ENCODE measurements at places on chromosomes 7 and 10.

DNA sequence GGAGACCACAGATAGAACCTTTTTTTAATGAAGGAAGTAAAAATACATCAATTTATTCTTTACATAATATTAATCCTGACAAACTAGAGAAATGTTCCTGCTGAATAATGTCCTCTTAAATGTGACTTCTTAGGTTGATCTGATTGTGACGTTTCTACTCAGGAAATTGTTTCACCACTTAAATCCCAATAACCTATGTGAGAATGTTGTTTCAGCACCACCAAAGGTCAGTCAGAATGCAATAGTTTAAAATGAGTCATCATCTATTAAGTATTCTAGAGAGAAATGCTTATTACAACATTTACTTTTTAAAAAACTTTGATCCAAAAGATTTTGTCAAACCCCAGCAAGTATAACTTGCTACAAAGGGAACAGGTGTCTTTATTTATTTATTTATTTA lies 155.4 kb upstream of the CACNA2D1 start:
- no peak for DNase-seq

GRCh38 chr7:26944501-26945358 lies 80.3 kb upstream of the SKAP2 start:
- DNase-seq = no peak

- DNase-seq = peak; percentile 17
These were observed 1.7 kb upstream of the PAX2 start for GRCh38 chr10:100743626-100744135.

DNA sequence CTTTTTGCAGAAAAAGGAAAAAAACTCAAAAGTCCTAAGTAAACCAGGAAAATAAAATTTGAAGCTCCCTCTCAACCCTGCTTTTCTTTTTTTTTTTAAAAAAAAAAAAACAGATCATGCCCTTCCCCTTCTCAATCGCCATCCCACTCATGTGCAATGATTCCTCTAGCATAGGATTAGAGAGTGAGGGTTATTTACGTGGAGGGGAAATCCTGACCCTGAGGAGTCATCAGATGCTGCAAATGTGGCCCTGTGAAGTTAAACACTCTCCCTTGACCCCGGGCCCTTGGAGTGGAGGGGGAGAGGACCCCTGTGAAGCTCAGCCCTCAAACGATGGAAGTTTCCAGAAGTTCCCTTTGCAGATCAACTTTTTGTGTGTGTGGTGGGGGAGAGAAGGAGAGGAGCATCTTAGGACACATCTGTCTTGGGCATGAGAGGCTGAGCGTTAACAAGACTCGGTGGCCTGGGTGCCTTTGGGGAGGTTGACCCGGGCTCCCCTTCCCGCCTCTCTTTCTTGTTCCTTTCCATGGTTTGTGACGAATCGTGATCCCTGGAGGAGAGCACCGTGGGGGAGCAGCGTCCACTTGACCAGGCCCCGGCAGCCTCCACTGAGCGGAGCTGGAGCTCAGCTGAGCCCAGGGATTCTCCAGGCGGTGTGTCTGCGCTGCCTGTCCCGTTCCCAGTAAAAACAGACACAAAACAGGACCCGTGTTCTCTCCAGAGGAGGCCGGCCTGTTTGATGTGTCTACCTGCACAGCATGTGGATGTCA lies 1.5 kb upstream of the SHH start:
- DNase-seq = no peak

- no peak for DNase-seq
These were observed 57.5 kb downstream of the EXOC4 start for GRCh38 chr7:133310232-133310862.

- DNase-seq = no peak
These were observed 3.0 kb downstream of the ADARB2 start for GRCh38 chr10:1734288-1734687.

DNA sequence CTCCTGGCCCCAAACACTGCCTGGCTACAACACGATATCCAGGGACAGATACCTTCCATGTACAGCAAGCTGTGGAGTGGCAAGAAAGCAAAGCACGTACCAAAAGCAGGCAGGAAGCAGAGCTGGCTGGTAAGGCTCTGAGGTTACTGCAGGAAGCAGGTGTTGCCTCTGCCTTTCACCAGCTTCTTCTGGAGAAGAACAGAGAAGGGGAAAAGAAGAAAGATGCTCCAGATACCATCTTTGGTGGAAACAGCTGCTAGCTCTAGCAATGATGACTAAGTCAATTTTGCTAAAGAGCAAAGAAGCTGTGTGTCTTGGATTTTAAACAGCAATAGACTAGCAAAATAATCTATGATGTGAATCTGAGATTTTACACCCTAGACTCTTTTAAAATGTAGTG lies 34.9 kb upstream of the PRSS1 start:
- no peak for DNase-seq

- DNase-seq = no peak
These were observed 4.7 kb upstream of the CREB5 start for GRCh38 chr7:28407651-28408050.

DNA sequence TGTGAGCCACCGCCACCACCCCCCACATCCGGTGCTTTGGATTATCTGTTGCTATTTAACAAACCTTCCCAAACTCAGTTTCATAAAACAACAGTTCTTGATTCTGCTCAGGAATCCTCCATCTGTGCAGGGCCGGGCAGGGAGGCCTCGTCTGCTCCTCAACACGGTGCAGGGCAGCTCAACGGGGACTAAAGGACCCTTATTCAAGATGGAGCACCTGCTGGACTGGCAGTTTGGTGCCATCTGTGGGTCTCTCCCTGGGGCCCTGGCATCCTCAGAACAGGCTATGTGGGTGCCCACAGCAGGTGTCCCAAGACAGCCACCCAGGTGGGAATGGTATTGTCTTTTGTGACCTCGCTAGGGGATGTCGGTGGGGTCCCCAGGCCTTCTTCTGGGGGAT lies 31.0 kb upstream of the ELFN1 start:
- DNase-seq = no peak

GRCh38 chr10:79360499-79361342 lies 13.5 kb downstream of the PPIF start:
- DNase-seq = no peak

DNA sequence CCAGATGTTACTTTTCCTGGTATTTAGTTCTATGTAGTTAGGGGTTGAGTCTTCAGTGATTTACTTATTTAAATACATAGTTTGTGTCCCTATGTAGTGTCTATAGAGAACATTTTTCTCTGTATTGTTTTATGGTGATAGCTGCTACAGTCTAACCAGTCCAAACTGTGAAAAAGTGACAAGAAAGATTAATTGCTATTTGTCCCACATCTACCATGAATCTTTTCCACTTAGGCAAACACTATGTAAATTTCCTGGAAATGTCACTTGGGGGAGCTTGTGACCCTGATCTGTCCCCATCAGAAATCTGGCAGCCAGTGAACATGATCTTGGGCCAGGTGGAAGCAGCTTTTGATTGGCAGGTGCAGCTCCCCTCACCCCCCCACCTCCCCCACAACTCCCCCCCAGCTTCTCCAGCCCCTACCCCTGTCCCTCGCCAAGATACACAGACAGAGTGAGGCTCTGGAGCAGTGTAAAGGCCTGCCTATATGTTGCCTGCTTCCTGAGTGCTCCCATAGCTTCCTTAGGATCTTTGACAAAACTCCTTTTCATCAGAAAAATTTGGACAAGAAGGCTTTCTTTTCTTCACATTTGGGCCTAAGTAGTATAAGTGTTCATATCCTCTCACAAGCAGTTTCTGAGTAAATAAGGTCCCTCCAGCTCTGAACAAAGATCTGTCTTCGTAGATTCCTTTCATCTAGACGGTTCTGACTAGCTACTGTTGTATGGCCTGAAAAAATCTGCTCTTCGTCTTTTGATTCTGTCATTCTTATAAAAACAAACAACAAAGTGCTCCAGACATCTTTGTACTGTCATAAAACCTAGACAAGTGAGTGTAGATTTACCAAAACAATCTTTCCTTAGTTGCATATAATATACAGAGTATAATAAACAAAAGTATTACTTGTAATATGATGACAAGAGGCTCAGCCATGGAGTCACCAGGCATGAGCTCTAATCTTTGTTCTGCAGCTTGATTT lies 31.5 kb upstream of the SLC13A1 start:
- DNase-seq = no peak

- DNase-seq = no peak
These were observed 13.1 kb upstream of the KLRG2 start for GRCh38 chr7:139496528-139496927.

- DNase-seq = no peak
These were observed 87.5 kb upstream of the ZNF92 start for GRCh38 chr7:65285906-65286864.

DNA sequence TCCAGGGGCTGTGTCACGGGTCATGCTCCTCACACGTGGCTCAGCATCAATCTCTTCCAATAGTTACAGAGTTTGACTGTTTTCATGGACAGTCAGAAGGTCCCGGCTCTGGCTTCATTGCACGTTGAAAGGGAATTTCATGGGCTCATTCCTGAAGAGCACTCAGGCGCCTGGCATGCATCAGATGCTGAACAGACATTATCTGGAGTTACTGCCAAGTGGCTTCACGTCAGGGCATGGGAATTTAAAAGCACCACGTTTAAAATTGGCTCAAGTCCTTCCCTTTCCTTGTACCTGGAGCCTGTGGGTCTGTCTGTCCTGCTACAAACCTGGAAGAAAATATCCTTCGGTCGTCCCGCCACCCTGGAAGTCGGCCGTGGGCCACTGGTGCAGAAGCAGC lies 50.4 kb downstream of the CFAP46 start:
- no peak for DNase-seq

GRCh38 chr10:82191653-82192052 lies 316.7 kb downstream of the NRG3 start:
- DNase-seq = no peak

DNA sequence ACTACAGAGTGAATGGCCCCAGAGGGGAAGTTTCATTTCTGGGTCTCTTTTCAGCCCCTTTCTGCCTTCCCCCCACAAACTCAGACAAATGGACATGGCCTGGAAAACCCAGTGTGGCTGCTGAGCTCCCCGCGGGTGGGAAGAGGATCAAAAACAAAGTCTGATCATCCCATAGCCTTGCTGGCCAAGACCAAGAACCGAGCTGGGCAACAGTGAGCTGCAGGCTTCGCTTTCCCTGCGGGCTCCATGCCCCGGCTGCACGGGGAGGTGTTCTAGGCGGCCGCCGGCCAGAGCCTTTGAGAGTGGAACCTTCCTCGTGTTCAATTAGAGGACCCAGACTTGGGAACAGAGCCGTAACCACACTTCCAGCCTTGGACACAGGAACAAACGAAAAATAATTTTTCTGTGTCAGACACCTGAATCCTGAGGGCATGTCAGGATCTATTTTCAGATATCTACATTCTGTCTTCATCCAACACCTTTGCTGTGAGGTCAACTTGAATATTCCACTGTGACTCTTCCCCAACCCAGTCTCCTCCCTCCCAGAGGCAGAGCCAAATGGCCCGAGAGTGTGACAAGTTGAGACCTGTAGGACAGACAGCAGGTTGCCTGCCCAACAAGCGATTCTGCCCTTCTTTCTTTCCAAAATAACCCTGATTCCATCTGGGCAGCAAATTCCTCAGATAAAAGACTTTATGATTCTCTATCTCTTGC lies 26.0 kb downstream of the WDR86 start:
- no peak for DNase-seq

DNA sequence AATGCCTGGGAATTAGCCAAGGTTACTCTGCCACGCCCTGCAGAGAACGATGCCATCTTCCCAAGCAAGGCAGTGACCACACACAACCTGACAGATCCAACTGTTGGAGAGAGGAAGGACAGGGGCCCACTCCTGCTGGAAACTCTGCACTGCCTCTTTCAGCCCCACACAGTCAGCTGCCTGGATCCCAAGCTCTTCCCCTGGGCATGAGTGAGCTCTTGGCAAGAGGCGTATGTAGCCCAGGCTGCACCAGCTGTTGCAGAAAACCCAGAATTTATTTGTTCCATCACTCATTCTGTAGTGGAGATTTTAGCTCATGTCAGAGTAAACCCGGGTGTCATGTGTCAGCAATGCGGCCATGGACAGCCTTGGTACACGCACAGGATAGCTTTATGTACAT lies 135.1 kb upstream of the TRIM24 start:
- no peak for DNase-seq

- DNase-seq = no peak
These were observed 52.2 kb downstream of the STEAP1B start for GRCh38 chr7:22447762-22448161.

Measured in activated CD4-positive, alpha-beta T cell treated with anti-CD3 and anti-CD28 coated beads for 1 hour (primary cell).